Urinary bladder (tissue), 4 donors: ENCODE measurements at places on chromosomes 6 and 20. TPM values are rescaled to one million over a fixed set of nuclear protein-coding genes. Genes with fewer than 3 reads are reported as not detected.
A peak's percentile ranks its signal among the peaks of the same experiment; 100 is the strongest.

GRCh38 chr6:45854149-45854742 lies 161.4 kb downstream of the CLIC5 start:
- peak; percentile 28 for DNase-seq

- DNase-seq, result no peak
These were observed 125.3 kb downstream of the PREX1 start for GRCh38 chr20:48702455-48702913.

DNA sequence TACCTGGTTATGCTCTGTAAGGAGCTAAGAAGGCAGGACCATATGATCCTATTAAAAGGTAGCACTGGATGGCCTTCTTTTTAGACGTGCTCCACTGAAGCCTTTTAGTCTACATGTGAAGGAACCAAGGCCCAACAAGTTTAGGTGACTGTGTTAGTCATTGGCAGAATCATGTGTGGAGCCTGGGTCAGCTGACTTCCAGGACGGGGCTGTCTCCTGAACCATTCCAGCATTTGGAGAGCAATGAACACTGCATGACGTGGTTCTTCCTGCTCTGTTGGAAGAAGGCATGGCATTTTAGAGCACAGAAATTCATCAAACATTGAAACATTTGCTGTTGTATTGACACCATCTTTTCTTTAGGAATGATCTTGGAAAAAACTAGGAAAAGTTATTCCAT lies 87.8 kb upstream of the TIAM2 start:
- no peak for DNase-seq

- DNase-seq, result no peak
These were observed 5.3 kb upstream of the TASP1 start for GRCh38 chr20:13644010-13644409.

GRCh38 chr6:25715794-25716193 lies 38.7 kb upstream of the SLC17A4 start:
- no peak for DNase-seq

DNA sequence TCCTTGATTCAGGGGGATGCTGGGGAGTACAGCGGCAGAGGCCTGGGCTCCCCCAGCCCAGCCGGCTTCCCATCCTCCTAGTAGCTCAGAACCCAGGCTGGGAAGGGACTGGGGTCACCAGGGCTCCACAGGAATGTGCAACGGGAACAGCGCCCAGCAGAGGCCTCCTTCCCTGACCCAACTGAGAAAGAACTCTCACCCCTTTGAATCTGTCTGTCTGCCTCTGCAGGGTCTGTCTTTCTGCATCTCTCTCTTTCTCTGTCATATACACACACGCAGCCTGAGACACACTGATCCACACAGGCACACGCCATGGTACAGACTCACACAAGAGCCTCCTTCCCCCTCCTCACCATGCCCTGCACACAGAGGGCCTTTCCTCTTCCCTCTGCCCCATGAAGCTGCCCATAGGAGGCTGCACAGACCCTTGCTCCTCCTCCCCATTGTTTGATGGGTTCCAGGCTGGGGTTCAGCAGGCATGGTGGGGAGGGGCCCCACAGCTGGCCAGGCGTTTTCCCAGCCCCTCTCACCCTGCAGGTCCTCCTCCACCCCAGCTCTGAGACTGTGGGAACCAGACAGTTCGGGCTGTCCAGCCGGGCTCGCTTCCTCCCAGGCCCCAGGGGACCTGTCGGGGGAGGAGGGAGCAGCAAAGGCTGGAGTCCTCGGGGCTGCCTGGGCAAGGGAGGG lies 2.8 kb downstream of the FOXS1 start:
- DNase-seq, result no peak

- no peak for DNase-seq
These were observed 118.8 kb upstream of the FAM184A start for GRCh38 chr6:119197271-119197670.

- no peak for DNase-seq
These were observed 121.5 kb downstream of the DNAH8 start for GRCh38 chr6:38836585-38836984.

GRCh38 chr20:62598761-62599194 lies 43.5 kb upstream of the SLCO4A1 start:
- no peak for DNase-seq

GRCh38 chr20:3473944-3474343 lies 3.1 kb downstream of the ATRN start:
- DNase-seq, result no peak

DNA sequence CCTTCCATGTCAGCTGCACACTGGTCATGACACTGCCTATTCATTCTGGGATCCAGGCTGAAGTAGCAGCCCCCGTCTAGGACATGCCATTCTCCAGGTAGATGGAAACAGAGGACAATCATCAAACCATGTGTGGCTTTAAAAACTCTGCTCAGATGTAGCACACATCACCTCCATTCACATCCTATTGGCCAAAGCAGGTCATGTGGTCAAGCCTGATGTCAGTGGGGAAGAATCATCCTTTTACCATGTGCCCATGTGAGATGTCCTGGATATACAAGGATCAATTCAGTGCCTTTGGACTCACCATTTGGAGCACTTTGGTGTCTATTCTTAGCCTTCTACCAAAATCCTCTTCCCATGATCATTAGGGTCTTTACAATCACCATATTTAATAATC lies 99.5 kb downstream of the CDC5L start:
- no peak for DNase-seq

GRCh38 chr6:17390276-17390675 lies 3.1 kb upstream of the CAP2 start:
- no peak for DNase-seq

- no peak for DNase-seq
These were observed 143.8 kb downstream of the FNDC1 start for GRCh38 chr6:159313018-159313417.

DNA sequence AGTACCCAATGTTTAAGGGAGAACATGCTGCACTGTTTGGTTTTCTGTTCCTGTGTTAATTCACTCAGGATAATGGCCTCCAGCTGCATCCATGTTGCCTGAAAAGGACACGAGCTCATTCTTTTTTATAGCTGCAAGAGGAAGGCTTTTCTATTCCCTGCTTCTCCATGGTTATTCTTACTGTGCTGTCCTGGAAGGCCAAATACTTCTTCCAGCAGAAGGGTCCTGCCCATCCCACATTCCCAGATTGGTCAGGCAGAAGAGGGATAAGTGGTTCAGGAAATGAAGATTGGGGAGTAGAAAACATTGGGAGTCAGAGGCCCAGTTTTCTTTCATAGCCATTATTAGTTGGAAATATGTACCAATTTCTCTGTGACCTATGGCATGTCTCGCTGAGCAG lies 122.4 kb downstream of the TCP11 start:
- DNase-seq, result no peak

DNA sequence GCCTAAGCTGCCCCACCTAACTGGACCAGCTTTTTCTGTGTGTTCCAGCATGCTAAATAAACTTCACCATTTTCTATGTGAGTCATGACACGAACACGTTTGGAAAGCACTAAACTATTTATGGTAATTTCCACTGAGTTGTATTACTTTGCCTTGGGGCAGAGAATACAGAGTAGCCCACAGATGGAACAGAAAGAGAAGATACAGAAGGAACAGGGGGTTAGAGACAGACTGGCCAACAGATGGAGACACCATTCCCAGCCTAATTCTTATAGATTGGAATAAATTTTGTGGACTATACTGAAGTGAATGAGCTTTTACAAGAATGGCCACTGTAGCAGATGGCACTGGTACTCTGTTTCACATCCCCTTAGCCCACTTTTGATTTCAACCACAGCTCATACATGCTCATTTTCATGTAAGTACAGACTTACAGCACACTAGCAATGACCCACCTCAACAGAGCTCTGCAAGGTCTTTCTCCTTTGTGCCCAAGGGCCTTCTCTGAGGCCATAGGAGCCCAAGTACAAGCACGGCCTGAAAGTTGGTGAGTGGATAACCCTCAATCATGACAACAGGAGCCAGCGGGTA lies 13.1 kb upstream of the NT5DC1 start:
- no peak for DNase-seq

DNA sequence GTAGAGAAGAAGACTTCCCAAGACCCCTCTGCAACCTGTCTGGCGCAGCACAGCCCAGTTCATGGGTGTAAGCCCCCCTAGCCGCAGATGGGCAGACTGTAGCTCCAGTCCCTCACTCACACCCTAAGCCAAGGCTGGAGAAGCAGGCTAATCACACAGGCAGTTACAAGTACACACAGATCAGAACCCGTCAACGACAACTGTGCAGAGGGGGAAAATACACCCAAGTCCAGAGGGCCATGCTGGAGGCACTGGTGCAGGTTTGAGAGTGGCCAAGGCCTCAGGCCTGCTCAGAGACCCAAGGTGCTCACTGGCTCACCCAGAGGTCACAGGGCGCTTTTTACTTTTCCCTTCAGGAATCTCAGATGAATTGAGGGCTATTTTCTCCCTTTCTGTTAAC lies 106.1 kb downstream of the NOL4L start:
- no peak for DNase-seq

DNA sequence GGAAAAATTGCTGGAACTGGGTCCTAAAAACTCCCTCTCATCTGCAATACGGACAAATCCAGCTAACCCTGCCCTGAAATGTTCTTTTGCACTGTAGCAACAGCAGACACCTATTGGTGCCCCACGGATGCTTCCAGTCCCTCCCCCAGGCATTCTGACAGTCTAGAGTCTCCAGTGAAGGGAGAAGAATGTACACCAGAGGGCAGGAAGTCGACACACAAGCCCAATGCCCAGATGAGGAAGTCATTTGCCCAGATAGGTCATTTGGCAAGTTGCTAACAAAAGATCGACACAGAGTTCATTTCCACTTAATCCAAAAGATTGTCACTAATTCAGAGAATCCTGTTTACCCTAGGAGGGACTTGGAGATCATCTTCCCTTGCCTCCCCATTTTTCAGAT lies 293.0 kb upstream of the PRDM1 start:
- DNase-seq, result no peak

DNA sequence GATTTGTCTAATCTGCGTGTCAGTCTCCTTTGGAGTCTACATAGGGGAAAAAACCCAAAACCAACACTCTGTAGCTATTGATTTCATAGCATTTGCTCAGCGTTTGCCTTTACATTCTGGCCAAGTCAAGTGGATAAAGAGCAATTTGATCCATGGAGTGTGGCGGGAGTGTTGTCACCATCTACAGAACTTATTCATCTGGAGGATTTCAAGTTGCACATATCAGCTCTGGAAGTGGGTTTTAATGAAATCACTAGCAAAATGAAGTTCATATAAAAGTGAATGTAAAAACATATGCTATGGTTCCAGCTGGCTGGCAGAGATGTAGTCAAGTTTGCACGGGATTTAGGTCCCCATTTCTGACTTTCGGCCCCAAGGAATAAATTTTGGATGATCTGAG lies 219.7 kb upstream of the SUPT3H start:
- DNase-seq, result no peak

GRCh38 chr20:16052456-16052855 lies 520.8 kb downstream of the KIF16B start:
- no peak for DNase-seq

GRCh38 chr20:44180814-44181213 lies 6.2 kb downstream of the JPH2 start:
- no peak for DNase-seq

DNA sequence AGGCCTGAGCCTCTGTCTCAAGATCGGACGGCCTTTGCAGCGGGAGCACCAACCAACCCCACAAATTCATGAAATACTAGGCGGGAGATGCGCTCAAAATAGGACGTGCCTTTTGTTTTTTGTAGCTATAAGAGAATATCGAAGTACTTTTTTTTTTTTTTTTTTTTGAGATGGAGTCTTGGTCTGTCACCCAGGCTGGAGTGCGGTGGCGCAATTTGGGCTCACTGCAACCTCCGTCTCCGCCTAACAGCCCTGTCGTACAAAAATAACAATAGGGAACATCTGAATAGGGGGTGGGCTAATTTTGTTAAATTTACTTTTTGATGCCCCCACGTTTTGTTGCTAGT lies 5.9 kb upstream of the TUBB2A start:
- no peak for DNase-seq

- no peak for DNase-seq
These were observed 38.9 kb downstream of the BICRAL start for GRCh38 chr6:42820512-42821340.

DNA sequence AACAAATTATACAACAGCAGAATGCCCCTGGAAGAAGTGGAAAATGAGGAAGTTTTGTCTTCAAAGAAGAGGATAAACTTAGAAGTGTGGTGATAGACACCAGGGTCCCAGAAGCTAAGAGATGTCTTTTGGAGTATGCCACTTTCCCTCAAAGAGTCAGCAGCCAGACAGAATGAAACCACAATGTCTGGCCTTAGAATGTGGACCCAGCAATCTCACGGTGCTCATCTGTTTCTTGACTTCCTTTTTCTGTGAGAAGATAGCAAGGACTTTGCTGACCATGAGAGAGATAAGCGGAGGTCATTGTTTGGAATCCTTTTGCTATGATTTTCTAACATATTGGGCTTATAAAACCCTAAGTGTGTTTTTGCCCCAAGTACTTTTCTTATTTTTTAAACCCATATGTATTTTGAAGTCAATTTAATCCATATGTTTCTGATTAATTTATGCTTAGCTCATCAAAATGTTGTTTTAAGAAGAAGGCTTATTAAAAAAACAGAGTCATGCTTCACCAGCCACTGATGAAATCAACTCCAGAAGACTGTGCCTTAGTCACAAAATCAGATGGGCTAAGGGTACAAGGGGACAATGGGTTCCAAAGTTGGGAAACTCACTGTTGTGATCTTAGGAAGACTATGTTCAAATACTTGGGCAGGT lies 451.2 kb upstream of the JAG1 start:
- DNase-seq, result no peak

- DNase-seq, result no peak
These were observed 20.8 kb upstream of the CHRNA4 start for GRCh38 chr20:63381781-63382431.

DNA sequence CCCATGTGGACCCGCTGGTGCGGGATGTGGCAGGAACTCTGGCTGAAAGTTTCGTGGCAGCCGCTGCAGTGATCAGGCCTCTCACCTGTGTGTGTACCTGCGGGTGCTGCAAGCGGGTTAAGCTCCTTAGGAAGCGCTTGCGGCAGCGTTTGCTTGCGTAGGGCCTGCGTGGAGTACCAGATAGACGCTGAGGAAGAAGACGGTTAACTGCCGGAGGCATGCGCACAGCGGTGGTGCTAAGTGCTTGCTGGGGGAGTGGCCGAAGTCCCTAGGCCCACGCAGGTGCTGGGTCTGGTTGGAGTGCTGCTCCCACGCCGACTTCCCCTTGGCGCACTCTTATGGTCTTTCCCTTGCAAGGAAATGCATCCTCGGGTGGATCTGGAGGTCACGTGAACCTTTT lies 23.0 kb downstream of the ZSCAN31 start:
- DNase-seq, result no peak

- peak; percentile 90 for DNase-seq
These were observed 55.2 kb downstream of the TGM2 start for GRCh38 chr20:38109591-38110524.

DNA sequence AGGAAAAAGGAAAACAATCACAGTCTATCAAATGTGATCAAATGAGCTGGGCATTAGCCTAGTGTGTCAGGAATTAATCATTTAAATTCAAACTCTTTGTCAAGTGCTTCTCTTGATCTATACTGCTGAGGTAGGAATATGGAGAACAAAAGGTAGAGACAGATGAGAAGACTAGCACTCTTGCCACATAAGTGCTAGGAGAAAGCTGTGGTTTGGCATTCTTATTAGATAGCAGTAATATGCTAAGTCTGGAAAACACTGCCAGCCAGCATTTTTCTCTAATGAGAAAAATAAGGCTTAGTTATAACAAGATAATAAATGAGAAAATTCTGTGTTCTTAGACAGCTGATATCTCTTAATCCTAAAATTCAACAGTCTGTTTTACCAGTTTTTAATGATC lies 38.9 kb downstream of the ORC3 start:
- no peak for DNase-seq

DYNLT2 gene
- 2.4 TPM for total RNA-seq

TSBP1 gene
- total RNA-seq, result not detected

FAM209A gene
- not detected for total RNA-seq

PKIG gene
- total RNA-seq, result 65.1 TPM

TSPYL4 gene
- 17.0 TPM for total RNA-seq

HAO1 gene
- not detected for total RNA-seq

ADGRF1 gene
- total RNA-seq, result 13.0 TPM

PCSK2 gene
- 1.5 TPM for total RNA-seq
